ENCODE measurements at places on chromosomes 16 and 17. TPM values are rescaled to one million over a fixed set of nuclear protein-coding genes. Genes with fewer than 3 reads are reported as not detected.

- H3K4me3 ChIP-seq, result no peak overlapping the region
- H3K27me3 ChIP-seq, result no peaks in the 10 kb centered on the region
- peaks cover 5% of the 10 kb centered on the region for H3K4me1 ChIP-seq
- H3K36me3 ChIP-seq, result no peaks in the 10 kb centered on the region
- no peak overlapping the region for H3K27ac ChIP-seq
These were observed 256.1 kb downstream of the CPPED1 start for GRCh38 chr16:12547608-12547922.

- no peak for DNase-seq
- H3K4me3 ChIP-seq, result no peak overlapping the region
- no peaks in the 10 kb centered on the region for H3K4me1 ChIP-seq
- H3K27ac ChIP-seq, result no peak overlapping the region
These were observed 19.5 kb upstream of the SLC5A10 start for GRCh38 chr17:18932360-18933055.

DNA sequence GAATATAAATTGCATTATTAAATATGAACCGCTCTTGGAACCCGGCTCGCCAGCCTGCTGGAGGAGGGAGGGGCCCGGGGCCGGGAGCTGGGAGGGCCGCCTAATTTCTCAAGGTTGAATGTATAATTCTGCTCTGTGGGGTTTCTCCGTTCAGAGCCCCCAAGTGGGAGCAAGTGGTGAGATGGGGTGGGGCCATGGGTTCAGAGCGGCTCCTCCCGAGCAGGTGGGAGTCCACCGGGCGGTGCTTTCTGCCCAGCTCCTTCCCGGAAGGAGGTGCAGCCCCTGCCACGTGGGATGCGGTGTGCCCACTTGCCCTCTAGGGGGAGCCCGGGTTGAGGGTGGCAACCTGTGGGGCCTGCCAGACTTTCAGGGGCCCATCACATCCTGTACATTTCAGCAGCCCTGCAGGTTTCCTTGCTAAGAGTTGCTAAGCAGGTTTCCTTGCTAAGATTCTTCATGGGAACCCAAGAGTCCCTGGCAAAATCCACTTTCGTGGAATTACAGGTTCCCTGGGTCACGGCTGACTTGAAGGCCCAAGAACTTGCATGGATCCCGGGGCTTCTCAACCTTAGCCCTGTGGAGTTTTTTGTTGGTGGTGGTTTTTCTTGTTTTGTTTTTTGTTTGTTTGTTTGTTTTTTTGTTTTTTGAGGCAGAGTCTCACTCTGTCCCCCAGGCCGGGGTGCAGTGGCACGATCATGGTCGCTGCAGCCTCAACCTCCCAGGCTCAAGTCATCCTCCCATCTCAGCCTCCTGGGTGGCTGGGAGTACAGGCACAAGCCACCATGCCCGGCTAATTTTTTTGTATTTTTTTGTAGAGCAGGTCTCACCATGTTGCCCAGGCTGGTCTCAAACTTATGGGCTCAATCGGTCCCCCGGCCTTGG lies 196.7 kb upstream of the GSE1 start:
- no peak overlapping the region for H3K4me3 ChIP-seq
- no peak for DNase-seq
- H3K27ac ChIP-seq, result no peak overlapping the region
- H3K36me3 ChIP-seq, result no peaks in the 10 kb centered on the region
- no peaks in the 10 kb centered on the region for H3K4me1 ChIP-seq

GRCh38 chr17:43125967-43126910 lies 1.1 kb upstream of the BRCA1 start:
- DNase-seq, result no peak
- H3K4me1 ChIP-seq, result peaks cover 40% of the 10 kb centered on the region
- H3K27ac ChIP-seq, result peak overlapping the region; percentile 85
- H3K4me3 ChIP-seq, result peak overlapping the region; percentile 43
- H3K36me3 ChIP-seq, result no peaks in the 10 kb centered on the region

- no peaks in the 10 kb centered on the region for H3K27me3 ChIP-seq
- DNase-seq, result no peak
- H3K4me1 ChIP-seq, result peaks cover 9% of the 10 kb centered on the region
- no peak overlapping the region for H3K27ac ChIP-seq
These were observed 78.9 kb downstream of the TRIM37 start for GRCh38 chr17:59027750-59028149.

GRCh38 chr16:76768948-76769347 lies 422.0 kb upstream of the MON1B start:
- no peak overlapping the region for H3K4me3 ChIP-seq
- H3K27me3 ChIP-seq, result no peaks in the 10 kb centered on the region
- no peaks in the 10 kb centered on the region for H3K36me3 ChIP-seq
- H3K4me1 ChIP-seq, result no peaks in the 10 kb centered on the region
- DNase-seq, result no peak

DNA sequence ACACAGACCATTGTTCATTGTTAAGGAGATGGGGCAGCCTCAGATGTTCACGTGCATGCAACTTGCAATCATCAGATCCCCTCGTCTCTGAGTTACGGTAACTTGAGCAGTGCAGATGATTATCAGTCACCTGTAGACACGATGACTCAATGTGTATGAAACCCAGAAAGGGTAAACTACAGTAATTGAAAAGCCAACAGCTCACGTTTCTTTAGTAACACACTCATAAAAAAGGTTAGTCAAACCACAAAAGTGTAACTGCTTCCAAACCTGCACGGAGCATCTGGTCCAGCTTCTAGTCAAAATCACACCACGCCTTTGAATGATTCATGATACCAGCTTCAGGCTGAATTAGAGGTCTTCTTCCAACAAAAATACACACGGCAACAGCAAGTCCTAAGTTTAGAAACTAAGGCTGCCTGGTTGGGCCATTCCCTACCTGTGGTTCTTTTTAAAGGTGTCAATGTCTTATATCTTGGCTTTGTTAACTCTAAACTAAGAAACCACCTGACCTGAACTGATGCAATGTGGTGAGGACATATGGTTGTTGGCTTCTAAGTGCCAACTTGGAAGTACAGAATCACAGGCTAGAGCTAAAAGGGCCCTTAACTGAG lies 32.3 kb downstream of the GRB7 start:
- H3K27me3 ChIP-seq, result no peaks in the 10 kb centered on the region
- H3K4me3 ChIP-seq, result no peak overlapping the region
- H3K4me1 ChIP-seq, result no peaks in the 10 kb centered on the region
- H3K27ac ChIP-seq, result no peak overlapping the region

TMEM88 gene
- 10.4 TPM for polyA plus RNA-seq

CDT1 gene
- polyA plus RNA-seq, result 12.1 TPM

GRCh38 chr16:88789594-88789993 lies 4.6 kb upstream of the PIEZO1 start:
- peaks cover 28% of the 10 kb centered on the region for H3K27me3 ChIP-seq
- no peaks in the 10 kb centered on the region for H3K36me3 ChIP-seq
- no peak for DNase-seq

DNA sequence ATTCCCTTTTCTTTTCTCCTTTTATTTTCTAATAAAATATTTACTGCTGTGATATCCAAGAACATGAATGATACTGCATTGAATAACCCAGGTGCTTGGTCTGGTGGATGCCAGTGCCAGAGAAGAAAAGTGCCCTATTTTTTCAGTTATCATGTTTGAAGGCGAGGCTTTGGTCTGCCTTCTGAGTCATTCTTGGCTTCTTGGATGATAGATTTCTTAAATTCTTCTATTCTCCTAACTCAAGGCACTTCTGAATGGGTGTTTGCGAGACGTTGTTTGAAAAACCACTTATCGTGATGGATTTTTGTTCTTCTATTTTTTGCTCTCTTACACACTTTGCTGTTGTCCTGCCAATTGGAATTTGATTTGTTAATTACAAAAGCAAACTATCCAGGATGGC lies 66.7 kb downstream of the FTO start:
- peak overlapping the region; percentile 57 for H3K27ac ChIP-seq
- DNase-seq, result no peak
- H3K27me3 ChIP-seq, result no peaks in the 10 kb centered on the region
- peaks cover 41% of the 10 kb centered on the region for H3K4me1 ChIP-seq
- no peak overlapping the region for H3K4me3 ChIP-seq

- H3K27ac ChIP-seq, result no peak overlapping the region
- H3K4me3 ChIP-seq, result no peak overlapping the region
- no peak for DNase-seq
- no peaks in the 10 kb centered on the region for H3K4me1 ChIP-seq
- H3K27me3 ChIP-seq, result no peaks in the 10 kb centered on the region
These were observed 15.8 kb upstream of the EXOSC6 start for GRCh38 chr16:70267516-70267915.

TSNAXIP1 gene
- 5.2 TPM for polyA plus RNA-seq

GRCh38 chr17:49528966-49529365 lies 33.9 kb downstream of the NGFR start:
- no peaks in the 10 kb centered on the region for H3K4me1 ChIP-seq
- DNase-seq, result no peak
- no peaks in the 10 kb centered on the region for H3K36me3 ChIP-seq
- H3K4me3 ChIP-seq, result no peak overlapping the region
- peaks cover 79% of the 10 kb centered on the region for H3K27me3 ChIP-seq

DNA sequence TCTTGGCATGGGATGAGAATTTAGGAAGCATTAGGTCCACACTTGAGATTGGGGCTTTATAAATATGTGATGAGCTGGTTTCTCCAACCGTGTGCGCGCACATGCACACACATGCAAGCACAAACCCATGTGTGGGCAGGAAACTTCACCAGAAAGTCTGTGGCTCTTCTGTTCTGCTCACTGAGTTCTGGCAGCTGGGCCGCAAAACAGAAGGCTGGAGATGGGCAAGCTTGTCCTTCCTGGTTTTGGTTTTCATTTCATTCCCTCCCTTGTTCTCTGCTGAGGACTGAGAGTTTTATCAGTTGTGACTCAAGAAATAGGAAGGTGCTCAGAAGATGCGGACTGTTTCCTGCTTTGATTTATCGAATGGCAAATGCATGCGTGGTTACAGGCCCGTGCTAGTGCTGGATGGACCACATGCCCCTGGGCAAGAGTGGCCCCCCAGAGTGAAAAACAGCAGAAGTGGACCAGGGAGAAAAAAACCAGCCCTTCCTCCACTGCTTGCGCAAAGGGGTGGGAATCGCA lies 14.1 kb downstream of the MAP3K14 start:
- peaks cover 88% of the 10 kb centered on the region for H3K4me1 ChIP-seq

GRCh38 chr16:67481561-67482232 lies 740 bp upstream of the ATP6V0D1 start:
- H3K27me3 ChIP-seq, result no peaks in the 10 kb centered on the region
- no peak for DNase-seq
- peak overlapping the region; percentile 97 for H3K27ac ChIP-seq
- peak overlapping the region; percentile 98 for H3K4me3 ChIP-seq

DNA sequence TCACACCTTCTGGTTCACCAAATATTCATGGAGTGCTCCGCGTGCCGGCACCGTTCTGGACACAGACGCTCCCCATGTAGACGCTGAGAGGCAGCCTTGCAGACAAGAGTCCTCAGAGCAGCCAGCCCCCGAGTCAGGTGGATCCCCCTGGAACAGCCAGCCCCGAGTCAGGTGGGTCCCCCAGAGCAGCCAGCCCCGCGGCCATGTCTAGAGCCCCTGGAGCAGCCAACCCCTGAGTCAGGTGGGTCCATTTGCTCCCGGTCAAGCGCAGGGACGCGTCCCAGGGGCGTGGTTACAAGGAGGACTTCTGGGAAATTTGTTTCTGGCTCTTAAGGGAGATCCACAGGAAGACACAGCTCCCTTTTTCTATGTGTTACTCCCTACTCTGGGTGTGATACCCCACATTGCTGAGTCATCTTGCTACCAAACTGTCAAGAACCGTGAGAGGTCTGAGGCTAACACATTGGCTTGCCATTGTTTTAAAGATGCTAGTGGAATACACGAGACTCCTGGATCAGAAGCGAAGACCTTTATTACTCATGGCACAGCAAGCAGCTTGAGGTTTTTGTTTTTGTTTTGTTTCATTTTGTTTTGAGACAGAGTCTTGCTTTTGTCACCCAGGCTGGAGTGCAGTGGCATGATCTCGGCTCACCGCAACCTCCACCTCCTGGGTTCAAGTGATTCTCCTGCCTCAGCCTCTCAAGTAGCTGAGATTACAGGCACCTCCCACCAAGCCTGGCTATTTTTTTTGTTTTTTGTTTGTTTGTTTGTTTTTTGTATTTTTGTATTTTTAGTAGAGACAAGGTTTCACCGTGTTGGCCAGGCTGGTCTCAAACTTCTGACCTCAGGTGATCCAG lies 43.3 kb upstream of the CBFA2T3 start:
- no peak overlapping the region for H3K27ac ChIP-seq
- peaks cover 75% of the 10 kb centered on the region for H3K27me3 ChIP-seq
- no peak overlapping the region for H3K4me3 ChIP-seq
- DNase-seq, result no peak

DNA sequence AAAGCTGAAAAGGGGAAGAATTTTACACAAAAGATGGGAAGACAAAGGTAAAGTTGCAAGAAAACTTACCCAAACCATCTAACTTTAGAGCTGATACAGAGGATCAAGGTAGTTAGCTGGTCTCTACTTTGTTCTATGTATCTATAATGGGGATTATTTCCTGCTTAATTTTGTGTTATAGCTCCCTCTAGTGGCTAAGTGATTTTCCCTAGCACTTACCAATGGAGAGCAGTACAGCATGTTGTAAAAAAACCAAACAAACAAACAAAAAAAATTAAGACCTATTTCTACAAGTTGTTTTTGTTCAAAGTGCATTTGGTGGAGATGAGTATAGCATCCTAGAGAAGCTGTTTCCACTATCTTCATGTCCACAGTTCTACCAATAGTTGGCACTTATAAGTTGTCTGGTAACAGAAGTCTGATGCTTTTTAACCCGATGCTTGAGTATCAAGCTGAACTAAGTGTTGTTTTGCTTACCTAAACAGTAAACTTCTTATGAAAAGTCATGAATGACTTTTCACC lies 7.5 kb downstream of the SRSF1 start:
- H3K36me3 ChIP-seq, result peaks cover 2% of the 10 kb centered on the region
- H3K4me1 ChIP-seq, result peaks cover 42% of the 10 kb centered on the region
- H3K27ac ChIP-seq, result no peak overlapping the region
- H3K4me3 ChIP-seq, result no peak overlapping the region
- no peak for DNase-seq

CHST5 gene
- 1.6 TPM for polyA plus RNA-seq

GRCh38 chr17:71334048-71334751 lies 786.6 kb upstream of the SOX9 start:
- H3K36me3 ChIP-seq, result no peaks in the 10 kb centered on the region
- no peak overlapping the region for H3K27ac ChIP-seq
- no peaks in the 10 kb centered on the region for H3K27me3 ChIP-seq
- no peak for DNase-seq
- no peaks in the 10 kb centered on the region for H3K4me1 ChIP-seq

DNA sequence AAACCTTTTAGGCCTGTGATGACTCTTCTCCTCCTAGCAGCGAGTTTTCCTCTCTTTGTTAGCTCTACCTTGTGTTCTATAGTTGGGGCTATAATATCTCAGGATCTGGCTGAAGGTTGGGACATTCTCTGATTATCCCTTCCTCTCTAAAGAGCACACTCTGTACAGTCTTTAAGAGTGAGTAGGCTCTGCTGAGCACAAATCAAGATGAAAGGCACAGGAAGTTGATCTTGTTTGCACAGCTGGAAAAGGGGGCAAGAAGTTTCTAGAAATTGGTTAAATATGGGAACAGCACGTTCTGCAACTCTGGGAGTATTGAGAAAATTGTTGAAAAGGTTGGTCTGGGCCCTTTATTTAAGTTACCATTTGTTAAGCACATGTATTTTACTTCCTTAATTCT lies 240.9 kb downstream of the CDH11 start:
- no peaks in the 10 kb centered on the region for H3K36me3 ChIP-seq
- H3K4me3 ChIP-seq, result no peak overlapping the region
